ENCODE measurements at places on chromosomes 5 and 9.

DNA sequence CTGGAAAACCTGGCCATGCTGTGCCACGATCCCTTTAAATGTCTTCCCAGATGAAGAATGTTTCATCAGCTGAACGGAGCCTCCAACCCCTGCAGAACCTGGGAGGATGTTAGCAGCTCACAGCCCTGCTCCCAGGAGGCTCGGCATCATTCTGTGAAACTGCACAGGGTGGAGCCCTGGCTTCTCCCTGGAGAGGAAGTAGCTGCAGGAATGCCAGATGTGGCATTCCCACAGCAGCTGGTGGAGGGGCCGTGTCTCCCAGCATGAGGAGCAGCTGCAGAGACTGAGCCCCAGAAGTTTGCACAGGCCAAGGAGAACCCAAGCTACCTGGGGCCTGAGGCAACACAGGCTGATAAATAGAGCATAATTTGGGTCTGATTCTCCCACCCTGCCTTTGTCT, 165.8 kb upstream of the MAP3K1 start:
- no peak for DNase-seq

DNA sequence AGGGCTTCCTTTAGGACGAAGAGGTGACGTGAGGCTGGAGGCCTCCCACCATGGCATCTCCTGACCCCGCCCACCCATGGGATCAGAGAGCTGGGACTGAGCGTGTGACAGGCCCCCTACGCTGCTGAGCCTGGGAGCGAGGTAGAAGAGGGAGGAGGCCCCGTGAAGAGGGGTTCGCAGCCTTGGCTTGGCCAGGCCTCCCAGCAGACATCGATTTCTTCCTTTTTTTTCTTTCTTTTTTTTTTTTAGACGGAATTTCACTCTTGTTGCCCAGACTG, 39.5 kb downstream of the PTGES start:
- DNase-seq: no peak

DNA sequence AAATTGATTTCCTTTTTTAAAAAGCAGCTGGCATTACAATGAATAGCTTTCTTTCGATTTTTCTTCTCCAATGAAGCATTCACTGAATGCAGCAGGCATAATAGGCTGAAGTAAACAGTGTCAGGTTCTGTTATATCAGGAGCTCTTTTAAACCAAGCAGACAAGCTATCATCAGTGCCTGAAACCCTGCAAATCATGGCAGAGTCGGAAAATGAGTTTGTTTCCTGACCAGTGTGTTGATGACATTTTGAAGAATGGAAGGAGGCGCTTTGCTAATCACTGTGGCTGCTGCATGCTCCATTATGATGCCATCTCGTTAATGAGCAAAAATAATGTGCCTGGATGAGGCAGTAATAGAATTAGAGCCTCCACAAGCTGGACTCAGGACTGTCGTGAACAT, 284.5 kb downstream of the ZNF608 start:
- no peak for DNase-seq

DNA sequence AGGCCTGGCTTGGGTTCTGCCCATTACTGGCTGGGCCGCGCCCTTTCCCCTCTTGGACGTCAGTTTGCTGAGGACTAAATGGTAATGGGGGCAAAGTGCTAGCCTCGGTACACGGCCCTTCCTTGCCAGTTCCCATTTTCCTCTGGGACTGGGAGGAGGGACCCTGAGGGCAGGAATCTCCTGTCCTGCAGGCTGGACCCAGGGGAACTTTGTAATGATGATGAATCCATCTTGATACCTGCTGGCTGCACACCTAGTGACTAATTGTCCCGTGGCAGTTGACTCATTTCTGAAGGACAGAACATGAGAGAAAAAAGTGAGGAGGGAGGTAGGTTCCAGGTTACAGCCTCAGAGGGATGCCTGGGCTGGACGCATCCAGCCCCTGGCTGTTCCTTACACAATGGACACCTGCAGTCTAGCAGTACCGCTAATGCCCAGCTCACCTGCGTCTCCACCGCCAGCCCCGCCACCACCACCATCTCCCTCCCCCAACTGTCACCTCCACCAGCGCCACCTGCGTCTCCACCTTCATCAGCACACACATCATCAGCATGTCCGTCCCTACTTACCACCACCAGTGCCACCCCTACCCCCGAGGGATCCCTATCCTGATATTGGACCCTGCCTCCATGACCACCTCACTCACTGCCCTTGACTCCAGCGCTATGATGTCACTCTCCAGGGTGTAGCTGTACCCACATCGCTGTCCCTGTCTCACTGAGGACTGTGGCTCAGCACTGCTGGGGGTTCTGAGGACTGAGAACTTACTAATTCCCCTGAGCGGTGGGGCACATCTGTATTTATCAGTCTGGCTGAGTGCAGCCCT, 4.3 kb downstream of the CDHR2 start:
- DNase-seq: no peak

DNA sequence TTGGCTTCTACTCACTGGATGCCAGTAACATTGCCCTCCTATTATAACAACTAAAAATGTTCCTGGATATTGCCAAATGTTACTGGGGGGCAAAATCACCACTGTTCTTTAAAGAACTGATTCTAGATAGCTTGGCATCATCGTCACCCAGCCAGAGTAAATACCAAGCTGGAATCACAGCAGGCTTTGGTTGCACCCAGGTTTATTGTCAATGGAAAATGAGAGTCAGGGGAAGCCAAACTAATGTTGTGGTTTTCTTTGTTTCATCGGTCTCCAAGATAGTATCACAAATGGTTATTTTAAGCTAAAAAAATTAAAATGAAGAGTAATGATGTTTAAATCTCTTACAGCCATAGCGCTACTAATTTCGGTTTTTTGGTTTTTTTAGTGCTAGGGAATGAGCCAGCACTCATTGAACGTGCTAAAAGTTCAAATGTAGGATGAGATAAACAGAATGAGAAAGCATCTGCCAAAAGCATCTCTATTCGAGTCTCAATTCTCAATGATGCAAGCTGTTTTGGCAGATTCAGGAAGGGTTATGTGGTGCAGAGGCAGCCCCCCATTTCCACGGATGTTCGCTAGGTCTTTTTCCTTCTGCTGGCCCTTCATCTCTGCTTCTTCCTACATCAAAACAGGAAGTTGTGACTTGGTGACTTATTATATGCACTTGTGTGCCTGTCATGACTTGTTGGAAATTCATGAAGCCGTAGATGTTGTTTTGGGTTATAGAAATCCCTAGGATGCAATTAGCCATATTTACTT, 558.0 kb downstream of the EBF1 start:
- DNase-seq: no peak

GRCh38 chr5:157283434-157283833, 17.5 kb downstream of the CYFIP2 start:
- DNase-seq: no peak

- no peak for DNase-seq
Measured at GRCh38 chr5:135245521-135246499, 153.2 kb downstream of the MACROH2A1 start.

DNA sequence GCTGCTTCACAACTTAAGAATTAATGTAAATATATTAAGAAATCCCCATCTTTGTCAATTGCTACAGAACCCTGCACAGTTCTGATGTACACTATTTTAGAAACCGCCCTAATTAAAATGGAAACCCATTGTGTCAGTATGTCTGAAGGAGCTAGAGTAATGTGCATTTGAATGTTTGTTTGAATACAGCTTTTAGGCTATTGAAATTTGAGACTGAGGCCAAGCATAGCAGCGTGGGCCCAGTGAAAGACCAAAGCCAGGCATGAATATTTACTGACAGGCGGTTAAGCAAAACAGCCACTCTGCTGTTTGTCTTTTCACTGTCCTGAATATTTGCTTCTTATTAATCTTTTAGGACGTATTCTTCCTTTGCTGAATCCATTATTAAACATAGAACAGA, 252.3 kb downstream of the IZUMO3 start:
- no peak for DNase-seq

- no peak for DNase-seq
Measured at GRCh38 chr9:20227166-20227874, 395.0 kb downstream of the MLLT3 start.

DNA sequence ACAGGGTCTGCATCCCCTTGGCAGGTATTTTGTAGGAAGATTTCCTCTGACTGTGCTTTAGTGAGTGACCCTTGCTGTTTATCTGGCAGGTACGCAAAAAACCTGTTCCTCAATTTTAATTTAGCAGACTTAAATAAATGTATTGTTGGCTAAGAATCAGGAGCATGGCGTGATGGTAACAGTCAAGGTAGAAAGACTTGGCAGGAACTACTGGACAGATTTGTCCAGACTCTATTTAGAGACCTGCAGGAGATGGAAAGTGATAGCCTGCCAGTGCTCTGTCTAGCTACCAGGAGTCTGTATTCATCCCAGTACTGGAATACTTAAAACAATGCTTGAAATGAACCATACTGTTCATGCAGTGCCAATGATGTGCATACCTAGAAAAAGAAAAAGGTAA, 78.8 kb upstream of the MAST4 start:
- no peak for DNase-seq

DNA sequence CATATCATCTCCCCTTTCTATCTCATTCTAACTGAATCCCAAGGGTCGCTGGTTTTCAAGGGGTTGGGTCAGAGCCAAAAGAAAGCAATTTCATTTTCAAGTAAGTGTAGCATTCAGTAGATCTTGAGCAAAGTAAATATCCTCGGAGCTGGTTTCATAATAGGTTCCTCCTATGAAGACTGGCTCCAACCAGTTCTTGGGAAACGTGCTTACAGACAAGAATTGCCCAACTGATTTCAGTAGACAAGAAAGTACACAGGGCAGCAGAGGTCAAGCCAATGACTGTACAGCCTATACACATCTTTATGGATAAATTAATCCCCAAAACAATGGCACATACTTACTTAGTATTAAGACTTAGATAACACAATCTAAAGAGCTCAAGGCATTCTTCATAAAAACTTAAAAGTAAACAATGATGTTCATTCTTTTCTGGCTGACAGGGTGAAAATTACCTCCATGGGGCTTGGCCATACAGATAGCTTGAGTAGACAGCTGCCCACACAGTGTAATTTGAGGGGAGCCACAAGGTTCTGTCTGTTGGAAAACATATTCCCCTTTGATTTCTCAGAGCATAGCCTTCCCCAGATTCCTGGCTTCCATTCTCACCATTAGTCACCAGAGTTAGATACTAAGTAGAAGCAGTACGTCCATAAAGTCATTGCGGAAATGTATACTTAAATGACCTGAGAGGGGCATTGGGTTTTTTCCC, 163.9 kb downstream of the ARRDC3 start:
- DNase-seq: no peak

DNA sequence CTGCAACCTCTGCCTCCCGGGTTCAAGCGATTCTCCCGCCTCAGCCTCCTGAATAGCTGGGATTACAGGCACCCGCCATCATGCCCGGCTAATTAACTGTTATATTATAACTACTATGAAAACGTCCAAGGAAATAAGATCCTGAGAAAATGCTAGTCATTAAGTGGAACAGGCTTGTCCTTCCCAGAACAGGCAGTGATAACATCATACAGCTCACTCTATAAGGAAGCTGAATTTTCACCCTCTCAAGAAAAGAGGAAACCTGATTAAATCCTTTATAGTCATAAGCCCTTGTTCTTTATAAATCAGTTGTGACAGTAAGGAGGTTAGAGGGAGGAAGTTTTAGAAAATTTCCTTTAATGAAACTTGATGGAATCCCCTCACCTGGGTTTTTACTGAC, 163.9 kb upstream of the CLINT1 start:
- no peak for DNase-seq

- no peak for DNase-seq
Measured at GRCh38 chr9:99072040-99072394, 32.9 kb upstream of the TGFBR1 start.
